Fibroblast of lung (primary cell): ENCODE measurements at places on chromosomes 13 and 19. TPM values are rescaled to one million over a fixed set of nuclear protein-coding genes. Genes with fewer than 3 reads are reported as not detected.

GRCh38 chr19:36060430-36060829 is 5.7 kb downstream of the WDR62 start:
- peaks cover 7% of the 10 kb centered on the region for H3K36me3 ChIP-seq
- no peaks in the 10 kb centered on the region for H3K4me1 ChIP-seq
- H3K27me3 ChIP-seq = no peaks in the 10 kb centered on the region
- H3K4me3 ChIP-seq = no peak overlapping the region
- H3K27ac ChIP-seq = no peak overlapping the region

Gene OLFM4
- not detected in 2 replicates for total RNA-seq

GRCh38 chr19:8041531-8041931 is 11.0 kb upstream of the CCL25 start:
- DNase-seq = no peak
- H3K4me3 ChIP-seq = no peak overlapping the region
- no peaks in the 10 kb centered on the region for H3K36me3 ChIP-seq
- no peaks in the 10 kb centered on the region for H3K27me3 ChIP-seq
- H3K27ac ChIP-seq = no peak overlapping the region

Gene KANK3
- total RNA-seq = 0.17 and 0.26 TPM in 2 replicates

Gene MEIS3
- total RNA-seq = 40.3 and 57.8 TPM in 2 replicates

- H3K27ac ChIP-seq = no peak overlapping the region
- no peaks in the 10 kb centered on the region for H3K36me3 ChIP-seq
- no peaks in the 10 kb centered on the region for H3K27me3 ChIP-seq
- H3K4me1 ChIP-seq = no peaks in the 10 kb centered on the region
- DNase-seq = no peak
Observed at GRCh38 chr13:42328672-42329071, 56.7 kb downstream of the AKAP11 start.

DNA sequence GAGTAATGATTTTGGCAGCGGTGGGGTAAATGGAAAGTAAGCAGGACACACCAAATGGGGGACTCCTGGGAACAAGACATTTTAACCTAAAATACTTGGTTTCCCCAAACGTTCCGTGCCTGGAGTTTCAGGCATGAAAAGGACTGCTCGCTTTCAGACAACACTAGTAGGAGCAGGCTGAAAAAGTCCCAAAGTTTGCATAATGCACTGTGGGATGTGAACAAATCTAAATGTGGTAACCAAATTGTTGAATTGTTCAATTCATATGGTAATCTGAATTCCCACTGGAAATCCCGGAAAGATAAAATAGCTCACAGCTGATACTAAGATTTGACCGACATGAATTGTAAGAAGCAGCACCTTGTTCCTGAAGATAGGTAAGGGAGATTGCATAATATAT is 467.2 kb upstream of the ARGLU1 start:
- H3K4me1 ChIP-seq = no peaks in the 10 kb centered on the region
- H3K27ac ChIP-seq = peak overlapping the region; percentile 52
- H3K27me3 ChIP-seq = no peaks in the 10 kb centered on the region
- no peaks in the 10 kb centered on the region for H3K36me3 ChIP-seq
- peak; percentile 32 for DNase-seq
- H3K4me3 ChIP-seq = no peak overlapping the region

Gene NXNL1
- not detected in 2 replicates for total RNA-seq

- peak; percentile 34 for DNase-seq
- H3K27ac ChIP-seq = no peak overlapping the region
- no peaks in the 10 kb centered on the region for H3K27me3 ChIP-seq
- H3K4me1 ChIP-seq = no peaks in the 10 kb centered on the region
Observed at GRCh38 chr13:33150126-33150525, 133.9 kb downstream of the KL start.
